CD4-positive, alpha-beta T cell (primary cell): ENCODE measurements at places on chromosomes 16 and 17.

GRCh38 chr16:72588551-72588950 is 416.6 kb upstream of the PMFBP1 start:
- DNase-seq, result no peak

DNA sequence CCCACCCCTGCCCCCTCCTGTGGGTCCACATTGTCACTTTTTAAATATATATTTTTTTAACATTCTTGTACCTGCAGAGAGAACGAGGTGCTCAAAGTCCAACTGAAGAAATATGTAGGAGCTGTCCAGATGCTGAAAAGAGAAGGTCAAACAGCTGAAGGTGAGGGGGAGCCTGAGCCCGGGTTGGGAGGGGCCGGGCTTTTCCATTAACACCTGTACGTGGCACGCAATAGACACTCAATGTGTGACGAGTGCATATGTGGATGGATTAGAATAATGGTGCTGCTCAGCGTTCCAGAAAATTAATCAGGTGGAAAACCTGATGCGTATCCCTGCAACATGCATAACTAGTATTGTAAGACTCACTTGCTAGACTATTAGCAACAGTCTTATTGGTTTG is 223.0 kb downstream of the SNX29 start:
- DNase-seq, result no peak

GRCh38 chr17:48100591-48101011 is 677 bp downstream of the CBX1 start:
- no peak for DNase-seq

DNA sequence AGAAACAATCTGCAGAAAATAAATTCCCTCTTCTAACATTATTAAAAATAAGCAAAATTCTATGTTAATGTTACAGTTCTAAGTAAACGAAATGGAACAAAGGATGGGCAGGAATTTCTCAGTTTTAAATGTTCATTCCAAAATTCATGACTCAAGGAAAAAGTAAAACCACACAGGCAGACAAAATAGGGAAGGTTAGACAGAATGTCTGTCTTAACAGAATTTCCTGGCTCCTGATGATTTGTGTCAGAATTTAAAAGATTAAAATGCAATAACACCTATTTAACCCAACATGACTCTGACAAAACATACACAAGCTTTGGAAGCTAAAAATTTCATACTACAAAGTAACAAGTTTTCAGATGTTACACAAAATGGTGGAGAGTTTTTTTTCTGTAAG is 42.8 kb downstream of the SPOP start:
- no peak for DNase-seq

- no peak for DNase-seq
Measured at GRCh38 chr17:16986391-16986790, 14.5 kb upstream of the TNFRSF13B start.

- DNase-seq, result no peak
Measured at GRCh38 chr16:81532491-81533174, 88.0 kb downstream of the CMIP start.

DNA sequence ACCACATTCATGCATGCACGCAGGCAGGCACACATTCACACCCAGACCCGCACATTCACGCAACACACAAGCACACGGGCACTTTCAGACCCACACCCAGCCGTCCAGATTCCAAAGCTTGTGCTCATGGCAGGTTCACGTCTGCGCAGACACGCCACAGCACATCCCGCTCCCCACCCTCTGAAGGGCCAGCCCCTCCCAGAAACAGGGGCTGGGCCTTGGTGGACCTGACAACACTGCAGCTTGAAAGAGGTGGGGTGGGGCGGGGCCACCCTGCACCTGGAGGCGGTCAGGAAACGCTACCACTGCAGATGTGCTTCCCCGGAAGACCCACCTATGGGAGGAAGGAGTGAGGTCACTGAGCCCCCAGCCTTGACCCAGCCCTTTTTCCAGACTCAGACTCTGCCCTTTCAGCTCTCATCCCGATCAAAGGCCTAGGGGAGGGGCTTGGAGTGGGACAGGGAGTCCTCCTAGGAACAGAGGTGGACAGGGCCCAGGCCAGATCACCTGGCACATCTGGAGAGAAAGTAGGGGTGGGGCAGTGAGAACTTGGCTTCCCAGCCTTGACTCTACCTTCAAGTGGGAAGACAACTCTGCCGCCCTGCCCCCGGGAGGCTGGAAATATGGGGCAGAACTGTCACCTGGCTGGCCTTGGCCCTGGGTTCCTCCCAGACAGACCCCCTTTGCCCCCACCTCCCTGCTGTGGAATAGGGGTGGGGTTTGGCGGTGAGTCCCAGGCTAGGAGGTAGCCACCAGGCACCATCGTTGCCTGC is 11.0 kb downstream of the P3H4 start:
- DNase-seq, result no peak

DNA sequence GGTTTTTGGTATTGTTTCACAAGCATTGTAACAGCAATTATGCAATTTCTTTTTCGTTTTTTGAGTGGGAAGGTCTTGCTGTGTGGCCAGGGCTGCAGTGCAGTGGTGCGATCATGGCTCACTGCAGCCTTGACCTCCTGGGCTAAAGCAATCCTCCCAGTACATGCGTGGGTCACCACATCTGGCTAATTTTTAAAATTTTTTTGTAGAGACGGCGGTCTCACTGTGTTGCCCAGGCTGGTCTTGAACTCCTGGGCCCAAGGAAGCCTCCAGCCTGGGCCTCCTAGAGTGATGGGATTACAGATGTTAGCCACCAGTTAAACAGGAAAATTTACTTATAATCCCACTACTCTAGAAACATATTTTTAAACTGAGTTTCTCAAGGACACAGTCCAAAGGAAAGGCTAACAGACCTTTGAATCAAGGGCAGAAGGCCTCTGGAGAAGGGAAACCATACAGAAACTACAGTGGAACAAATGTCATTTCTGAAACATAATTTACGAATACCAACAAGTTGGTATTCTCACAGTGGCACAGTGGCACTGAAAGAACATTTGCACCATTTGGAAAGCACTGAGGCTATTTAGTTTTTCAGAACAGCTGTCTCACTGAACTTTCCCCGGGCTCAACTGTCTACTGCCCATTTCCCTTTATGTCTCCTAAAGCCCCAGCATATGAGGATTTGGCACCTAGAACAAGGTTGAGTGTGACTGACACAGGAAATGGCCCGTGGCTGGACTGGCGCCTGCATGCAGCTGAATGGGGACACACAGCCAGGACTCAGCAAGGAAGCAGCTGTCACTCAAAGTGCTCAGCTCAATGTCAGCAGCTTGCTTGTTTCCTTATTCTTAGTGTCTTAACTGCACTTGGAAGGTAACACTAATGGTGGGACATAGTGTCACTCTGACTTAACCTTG is 2.8 kb upstream of the PRKAR1A start:
- DNase-seq, result no peak

GRCh38 chr17:60398227-60398959 is 6.5 kb upstream of the USP32 start:
- DNase-seq, result peak; percentile 42

DNA sequence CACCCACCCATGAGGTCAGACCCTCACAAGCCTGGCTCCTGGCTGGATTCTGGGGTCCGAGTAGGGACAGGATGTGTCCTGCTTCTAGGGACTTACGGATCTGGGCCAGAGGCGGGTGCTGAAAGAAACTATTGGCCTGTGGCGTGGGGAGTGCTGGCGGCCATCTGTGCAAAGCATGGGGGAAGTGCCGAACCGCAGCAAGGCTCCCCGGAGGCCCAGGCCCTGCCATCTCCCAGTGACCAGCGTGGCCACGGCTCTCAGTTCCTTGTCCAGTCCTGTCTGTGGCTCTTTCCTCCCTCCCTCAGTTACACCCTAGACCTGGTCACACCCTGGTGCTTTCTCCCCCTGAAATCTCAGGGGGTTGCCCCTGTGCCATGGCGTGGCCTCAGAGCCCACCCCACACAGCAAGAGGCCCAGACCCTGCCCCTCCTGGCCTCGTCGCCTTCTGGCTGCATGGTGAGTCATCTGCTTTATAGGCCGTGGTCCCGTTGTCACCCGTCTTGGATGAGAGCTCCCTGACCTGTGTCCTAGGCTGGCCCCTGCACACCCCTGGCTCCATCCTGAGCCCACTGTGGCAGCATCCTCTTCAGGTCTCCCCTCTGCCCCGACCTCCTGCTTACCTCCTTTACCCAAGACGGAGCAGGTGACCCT is 54.5 kb downstream of the PRMT7 start:
- no peak for DNase-seq

DNA sequence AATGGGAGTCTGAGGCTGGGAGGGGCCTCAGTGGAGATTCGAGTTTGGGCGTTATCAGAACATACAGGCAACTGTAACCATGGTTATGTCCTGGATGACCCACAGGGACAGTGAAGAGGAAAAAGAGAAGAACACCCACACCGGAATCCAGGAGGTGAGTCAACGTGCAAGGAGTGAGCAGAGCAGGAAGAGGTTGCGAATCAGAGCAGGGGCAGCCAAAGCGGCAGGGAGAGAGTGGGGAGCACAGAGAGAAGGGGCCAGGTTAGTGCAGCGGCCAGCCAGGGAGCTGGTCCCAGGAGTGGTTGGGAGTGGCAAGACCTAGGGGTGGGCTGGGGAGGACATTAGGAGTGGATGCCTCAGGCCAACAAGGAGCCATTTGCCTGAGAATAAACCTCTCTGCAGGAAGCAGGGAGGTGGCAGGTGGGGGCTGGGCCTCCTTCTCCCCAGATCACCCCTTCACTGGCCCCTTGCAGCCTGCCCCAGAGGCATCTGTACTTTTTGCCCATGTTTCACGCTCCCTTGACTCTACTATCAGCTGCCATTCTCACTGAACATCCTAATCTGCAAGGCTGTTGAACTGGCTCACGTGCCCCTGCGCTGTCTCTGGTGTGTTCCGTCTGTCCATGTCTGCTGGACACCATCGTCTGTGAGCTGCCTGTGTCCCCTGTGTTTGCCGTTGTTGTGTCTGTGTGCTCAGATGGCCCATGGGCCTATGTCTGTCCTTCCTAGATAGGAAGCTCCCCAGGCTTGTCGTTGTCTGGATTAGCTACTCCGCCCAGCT is 5.1 kb downstream of the KRT13 start:
- DNase-seq, result no peak

DNA sequence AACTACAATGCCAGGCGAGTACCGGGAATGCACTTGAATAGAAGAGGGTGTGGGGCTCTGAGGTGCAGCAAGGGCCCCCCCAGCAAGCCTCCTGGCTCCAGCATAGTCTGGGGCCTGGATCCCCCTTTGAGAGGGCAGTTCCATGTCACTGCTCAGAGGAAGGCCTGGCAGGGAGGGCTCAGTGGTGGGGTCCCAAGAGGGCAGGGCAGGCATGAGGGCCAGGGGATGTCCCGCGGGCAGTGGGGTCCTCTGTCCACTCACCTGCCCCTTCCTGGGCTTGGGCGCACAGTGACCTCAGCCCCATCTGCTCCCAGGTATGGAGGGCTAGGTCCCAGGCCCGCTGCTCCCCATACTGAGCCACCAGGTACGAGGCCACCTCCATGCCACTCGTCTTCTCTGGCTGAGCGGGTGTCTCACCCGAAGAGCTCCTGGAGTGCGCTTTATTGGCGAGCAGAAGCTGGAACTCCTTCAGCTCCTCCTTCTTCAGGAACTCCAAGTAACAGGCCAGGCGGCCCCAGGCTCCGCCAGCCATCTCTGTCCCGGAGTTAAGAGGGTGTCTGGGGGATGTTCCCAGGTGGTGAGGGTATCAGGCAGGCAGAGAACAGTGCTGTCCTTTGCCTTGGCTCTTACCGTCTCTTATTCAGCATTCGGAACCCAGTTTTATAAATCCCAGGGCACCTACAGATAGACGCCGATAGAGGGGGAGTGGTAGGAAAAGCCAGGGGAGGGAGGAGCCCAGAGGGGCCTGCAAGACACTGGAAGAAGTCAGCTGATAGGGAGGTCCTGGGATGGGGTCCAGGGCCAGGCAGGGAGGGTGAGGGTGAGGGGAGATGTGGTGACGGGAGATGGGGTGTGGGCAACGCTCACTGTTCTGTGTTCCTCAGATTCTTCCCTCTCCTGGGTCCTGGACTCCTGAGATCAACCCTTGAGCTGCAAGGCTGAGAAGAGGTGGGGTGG is 605 bp downstream of the NLRP1 start:
- DNase-seq, result peak; percentile 42

DNA sequence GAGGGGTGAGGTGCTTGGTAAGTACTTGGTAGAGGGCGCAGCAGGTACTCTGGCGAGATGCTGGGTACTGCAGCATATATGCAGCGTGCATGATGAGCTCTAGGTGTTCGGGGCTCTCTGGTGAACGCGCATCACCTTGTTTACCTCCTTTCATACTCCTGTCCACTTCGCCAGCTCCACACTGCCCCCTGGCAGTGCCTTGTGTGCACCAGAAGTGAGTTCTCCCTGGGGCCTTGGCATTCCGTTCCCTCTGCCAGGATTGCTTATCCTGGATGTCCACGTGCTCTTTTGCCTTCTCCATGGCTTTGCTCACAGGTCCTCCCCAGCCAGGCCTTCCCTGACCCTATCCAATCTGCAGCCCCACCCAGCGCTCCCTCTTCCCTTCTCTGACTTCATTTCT is 154.2 kb downstream of the MRM1 start:
- DNase-seq, result peak; percentile 9

- no peak for DNase-seq
Measured at GRCh38 chr16:88771294-88771772, 13.7 kb downstream of the PIEZO1 start.

DNA sequence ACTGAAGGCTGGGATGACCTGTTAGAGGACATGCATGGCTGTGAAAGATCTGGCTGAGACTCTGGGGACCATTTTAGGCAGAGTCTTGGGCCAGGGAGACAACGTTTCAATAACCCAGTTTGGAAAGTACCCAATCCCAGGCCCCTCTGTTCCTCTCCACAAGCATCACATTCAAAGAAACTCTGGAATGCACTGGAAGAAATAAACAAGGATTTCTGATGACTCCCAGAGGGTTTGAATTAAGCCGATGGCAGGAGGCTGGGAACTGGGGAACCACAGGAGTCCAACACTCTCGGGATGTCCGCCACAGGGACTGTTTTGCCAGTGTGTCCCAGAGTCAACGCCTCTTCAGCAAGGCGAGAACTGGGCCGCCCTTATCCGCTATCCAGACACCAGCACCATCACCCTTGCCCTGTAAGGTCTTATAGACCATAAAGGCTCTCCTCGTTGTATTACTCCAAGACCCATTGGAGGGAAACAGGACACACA is 3.3 kb downstream of the PMP22 start:
- no peak for DNase-seq

GRCh38 chr17:17350491-17351355 is 47.5 kb downstream of the NT5M start:
- DNase-seq, result no peak

DNA sequence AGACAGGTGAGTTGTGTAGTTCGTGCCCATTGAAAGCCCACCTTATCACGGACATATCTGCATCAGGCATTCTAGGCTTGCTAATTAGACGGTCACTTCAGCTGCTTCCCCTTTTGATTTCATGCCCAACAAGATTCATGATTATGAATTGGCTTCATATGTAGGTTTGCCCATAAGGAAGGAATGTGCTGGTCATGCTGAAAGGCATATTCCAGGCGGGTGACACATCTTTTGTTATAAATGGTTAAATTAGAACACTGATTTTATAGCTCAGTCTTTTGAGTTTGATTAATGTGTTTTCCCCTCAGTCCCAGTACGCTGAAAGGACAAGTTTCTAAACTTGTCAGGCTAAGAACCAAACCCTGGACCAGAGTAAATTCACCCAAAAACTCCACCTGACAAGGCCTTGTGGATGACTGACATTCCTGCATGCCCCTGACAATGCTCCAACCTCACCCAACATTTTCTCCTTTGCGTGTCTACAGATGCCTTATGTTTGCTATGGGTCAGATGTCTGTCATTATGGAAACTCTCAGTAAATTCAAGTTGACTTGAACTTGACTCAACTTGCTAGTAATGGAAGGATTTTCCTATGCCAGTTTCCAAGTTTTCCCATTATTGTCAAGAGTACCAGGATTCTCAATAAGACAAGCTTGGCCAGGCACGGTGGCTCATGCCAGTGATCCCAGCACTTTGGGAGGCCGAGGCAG is 421.9 kb downstream of the PMP22 start:
- DNase-seq, result no peak

- DNase-seq, result no peak
Measured at GRCh38 chr16:27677263-27677662, 127.3 kb downstream of the KATNIP start.
